ENCODE measurements at places on chromosomes 16 and 17.
A peak's percentile ranks its signal among the peaks of the same experiment; 100 is the strongest.

- DNase-seq: peak; percentile 54
Observed at GRCh38 chr17:82548681-82549303, 29.3 kb downstream of the FOXK2 start.

- DNase-seq: no peak
Observed at GRCh38 chr17:28124962-28125361, 82.5 kb downstream of the NLK start.

- DNase-seq: no peak
Observed at GRCh38 chr16:23134274-23134673, 15.0 kb downstream of the USP31 start.

DNA sequence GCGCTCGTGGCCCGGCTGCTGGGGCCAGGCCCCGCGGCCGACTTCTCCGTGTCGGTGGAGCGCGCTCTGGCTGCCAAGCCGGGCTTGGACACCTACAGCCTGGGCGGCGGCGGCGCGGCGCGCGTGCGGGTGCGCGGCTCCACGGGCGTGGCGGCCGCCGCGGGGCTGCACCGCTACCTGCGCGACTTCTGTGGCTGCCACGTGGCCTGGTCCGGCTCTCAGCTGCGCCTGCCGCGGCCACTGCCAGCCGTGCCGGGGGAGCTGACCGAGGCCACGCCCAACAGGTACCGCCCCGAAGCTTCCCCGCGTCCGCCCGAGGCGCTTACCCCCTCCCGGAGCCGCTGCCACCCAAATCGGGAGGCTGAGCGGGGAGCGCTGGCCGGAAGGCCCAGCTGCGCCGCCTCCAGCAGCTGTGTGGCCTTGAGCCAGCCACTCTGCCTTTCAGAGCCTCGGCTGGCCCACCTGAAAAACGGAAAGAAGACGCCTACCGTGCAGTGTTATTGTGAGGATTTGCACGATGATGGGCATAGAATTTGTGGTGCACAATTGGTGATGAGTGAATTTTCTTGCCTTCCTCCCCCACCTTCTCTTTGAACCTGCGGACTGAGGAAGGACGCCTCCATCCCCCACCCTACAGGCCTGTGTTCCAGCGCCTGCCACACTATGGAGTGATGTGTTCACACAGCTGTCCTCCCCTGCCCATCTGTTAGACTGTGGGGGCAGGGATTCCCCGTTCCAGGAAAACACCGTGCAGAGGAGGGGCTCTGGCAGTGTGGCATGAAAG is 523 bp downstream of the NAGLU start:
- peak; percentile 79 for DNase-seq

DNA sequence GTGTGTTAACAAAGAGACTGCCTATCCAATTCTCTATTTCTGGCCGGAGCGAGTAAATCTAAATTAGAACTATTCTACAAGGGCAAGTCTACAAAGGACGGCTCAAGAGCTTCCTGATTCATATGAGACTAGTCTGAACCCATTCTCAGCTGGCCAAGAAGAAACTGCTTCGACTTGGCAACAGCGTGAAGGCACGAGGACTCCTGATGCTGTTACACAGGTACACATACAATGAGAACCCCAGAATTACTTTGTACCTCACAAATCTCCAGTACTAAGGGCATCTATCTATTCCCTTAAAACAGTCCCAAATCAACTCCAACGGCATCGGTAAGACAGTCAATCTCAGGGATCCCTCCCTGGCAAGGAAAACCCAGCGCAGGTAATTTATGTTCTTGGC is 1.5 kb downstream of the CRK start:
- no peak for DNase-seq

DNA sequence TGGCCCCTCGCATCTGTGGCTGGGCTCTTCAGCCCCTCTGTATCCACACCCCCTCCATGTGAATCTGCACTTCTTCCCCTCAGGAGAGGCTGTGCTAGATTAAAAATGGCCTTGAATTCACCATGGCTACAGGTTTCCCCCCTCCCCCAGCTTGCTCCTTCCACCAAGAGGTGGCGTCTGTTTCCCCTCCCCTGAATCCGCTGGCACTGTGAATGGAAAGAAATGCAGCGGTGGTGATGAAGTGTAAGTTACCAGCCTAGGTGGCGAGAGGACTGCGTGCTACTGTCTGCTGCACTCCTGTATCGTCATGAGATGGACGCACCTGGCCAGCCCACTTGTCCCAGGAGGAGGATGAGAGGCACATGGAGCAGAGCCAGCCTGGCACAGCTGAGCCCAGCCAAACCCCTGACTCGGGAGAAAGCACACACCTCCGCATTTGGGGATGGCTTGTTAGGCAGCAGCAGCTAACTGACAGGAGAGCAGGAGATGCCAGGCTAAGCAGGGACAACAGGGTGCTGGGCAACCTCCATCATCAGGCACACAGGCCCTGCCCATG is 26.2 kb downstream of the TNFRSF13B start:
- DNase-seq: no peak

DNA sequence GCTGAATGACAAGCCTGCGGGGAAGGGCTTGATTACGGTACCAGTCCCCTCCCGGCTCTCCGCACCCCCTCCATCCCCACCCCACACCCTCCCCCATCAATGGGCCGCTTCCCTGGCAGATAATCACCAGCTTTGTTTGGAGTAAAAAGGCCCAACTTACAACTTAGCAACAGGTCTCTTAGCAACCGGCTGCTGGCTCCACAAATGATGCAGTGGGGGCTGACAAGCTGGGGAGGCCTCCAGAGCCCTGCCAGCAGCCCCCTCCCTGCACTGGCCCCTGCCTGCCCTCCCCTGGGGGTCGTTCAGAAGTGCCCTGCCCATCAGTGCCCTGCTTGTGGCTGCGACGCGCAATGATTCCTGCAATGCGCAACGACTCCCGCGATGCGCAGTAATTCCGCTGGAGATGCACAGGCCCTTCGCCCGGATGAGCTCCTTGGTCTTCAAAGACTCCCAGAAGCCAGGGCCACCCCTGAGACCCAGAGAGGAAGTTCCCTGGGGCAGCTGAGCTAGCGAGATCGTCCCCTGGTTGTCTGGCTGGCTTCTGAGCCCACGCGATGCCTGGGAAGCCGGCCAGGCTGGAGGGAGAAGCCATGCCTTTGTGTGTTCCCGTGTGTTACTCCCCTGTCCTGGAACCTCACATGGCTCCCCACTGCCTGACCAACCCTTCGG is 23.3 kb downstream of the CPNE2 start:
- DNase-seq: peak; percentile 93

GRCh38 chr17:7912927-7913524 is 3.1 kb downstream of the RNF227 start:
- DNase-seq: no peak

DNA sequence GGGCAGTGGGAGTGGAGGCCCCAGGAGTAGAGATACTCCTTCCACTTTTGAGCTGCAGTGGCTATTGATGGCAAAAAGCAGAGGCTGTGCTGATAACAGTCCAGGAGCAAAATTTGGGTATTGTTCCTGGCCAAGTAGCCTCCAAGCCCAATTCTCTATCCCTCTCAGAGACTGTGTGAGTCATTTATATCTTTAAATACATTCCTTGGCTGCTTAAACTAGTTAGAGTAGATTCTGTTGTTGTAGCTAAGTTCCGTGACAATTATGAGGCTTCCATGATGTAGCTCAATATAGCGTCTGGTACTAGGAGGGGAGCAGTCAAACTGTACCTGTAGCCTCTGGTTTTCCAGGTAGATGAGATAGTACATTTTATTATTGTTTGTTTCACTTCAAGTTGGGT is 19.9 kb upstream of the UBE2G1 start:
- DNase-seq: no peak

DNA sequence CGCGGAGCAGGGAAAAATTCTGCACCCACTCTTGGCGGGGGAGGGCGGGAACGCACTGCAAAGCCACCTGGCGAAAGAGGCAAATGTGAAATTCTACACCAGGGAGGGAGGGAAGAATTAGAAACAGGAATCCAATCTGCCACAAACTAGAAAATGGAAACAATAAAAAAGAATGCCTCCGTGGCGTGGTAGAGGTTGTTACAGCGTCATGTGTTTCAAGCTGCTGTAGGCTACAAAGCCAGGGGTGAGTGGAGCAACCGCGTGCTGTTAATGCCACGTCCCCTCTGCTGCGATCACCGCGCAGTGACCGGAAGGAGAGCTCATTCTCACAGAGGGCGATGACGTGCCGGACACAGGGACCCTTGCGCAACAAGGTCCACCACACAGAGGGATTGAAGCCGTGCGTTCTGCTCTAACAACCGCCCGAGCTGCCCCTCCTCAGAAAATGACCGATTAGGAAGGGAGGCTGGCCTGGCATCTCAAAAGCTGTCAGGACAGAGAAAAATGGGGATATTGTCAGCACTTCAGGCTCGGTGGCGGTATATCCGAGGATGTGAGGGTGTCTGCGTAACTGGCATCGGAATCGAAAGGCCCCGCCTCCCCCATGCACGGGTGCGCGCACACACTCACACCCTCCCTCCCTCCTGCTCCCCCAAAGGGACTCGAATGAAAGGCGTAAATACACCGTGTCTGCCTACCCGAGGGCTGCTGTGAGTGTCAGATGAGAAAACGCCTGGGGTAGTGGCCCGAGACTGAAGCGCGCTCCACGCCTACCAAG is 70.8 kb upstream of the TNRC6C start:
- peak; percentile 74 for DNase-seq

DNA sequence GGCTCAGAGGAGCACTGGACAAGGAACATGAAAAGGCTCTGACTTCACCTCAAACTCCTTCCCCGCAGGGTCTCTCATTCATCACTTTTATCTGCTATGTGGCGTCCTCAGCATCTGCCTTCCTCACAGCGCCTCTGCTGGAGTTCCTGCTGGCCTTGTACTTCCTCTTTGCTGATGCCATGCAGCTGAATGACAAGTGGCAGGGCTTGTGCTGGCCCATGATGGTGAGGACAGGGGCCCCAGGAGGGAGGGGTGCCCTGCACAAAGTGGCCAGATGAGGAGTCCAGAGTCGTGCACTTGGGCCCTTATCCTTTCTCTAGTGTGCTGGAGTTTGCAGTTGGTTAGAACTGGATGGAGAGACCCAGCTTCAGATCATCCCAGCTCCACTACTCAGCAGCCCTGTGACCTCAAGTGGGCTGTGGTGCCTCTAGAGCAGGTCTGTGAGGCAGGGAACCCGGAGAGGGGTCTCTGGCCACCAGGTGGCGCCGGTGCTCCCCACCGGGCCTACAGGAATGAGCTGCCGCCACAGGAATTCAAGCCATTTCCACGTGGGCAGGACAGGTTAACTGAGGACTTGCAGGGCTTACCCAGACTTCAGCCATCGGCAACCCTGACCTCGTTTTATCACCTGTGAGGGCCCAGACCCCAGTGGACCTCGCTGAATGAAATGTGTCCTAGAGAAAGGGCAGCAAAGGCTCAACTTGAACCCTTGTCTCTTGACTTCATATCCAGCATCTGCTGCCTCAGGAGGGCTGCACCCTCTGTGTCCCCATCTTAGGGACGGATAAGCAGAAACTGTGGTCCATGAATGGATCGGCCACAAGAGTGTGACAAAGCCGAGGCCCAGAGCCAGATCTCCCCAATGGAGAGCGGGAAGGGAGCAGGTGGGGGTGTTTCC is 4.0 kb downstream of the CMTM3 start:
- DNase-seq: peak; percentile 85

- peak; percentile 90 for DNase-seq
Observed at GRCh38 chr17:58513965-58514769, at the start of gene MTMR4. Gene MTMR4, minus strand, starts transcription at chr17:58514638. Its CDS starts 231 bp downstream, at chr17:58514407.

DNA sequence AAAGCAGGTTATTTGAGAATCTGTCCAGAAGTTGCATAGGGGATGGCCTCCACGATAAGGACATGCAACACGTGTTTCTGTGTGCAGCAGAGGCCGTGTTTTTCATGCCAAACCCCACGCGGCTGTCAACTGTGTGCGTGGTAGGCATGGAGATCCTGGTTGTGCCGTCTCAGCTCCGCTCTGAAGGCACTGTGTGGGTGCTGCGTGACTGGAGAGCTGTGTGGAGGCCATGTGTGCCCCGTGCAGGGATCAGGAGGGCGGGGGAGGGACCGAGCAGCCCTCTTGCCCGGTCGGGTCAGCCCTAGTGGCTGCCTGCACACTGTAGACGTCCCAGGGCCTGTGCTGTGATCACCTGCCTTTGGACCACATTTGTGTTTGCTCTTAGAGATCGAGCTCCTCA is 74.5 kb downstream of the SEC14L1 start:
- peak; percentile 35 for DNase-seq

DNA sequence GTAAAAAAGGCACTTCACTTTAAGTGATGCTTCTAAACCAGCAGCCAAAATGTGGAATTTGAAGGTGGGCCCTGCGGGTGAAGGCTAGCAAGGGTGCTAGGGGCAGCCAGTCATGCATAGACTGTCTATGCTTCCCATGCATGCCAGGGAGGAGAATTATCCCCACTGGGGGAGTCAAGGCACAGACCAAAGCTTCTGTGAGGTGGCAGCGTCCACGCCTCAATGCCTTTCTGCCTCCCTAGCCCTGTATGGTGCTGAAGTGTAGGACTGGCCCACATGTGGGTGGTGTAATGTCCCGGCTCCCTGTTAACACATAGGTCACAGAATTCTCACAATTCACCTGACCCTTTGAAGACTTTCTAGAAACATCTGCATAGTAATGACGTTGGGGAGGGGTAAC is 1.9 kb downstream of the HS3ST2 start:
- no peak for DNase-seq

- no peak for DNase-seq
Observed at GRCh38 chr16:35746963-35747657, 2287.7 kb downstream of the TP53TG3F start.

DNA sequence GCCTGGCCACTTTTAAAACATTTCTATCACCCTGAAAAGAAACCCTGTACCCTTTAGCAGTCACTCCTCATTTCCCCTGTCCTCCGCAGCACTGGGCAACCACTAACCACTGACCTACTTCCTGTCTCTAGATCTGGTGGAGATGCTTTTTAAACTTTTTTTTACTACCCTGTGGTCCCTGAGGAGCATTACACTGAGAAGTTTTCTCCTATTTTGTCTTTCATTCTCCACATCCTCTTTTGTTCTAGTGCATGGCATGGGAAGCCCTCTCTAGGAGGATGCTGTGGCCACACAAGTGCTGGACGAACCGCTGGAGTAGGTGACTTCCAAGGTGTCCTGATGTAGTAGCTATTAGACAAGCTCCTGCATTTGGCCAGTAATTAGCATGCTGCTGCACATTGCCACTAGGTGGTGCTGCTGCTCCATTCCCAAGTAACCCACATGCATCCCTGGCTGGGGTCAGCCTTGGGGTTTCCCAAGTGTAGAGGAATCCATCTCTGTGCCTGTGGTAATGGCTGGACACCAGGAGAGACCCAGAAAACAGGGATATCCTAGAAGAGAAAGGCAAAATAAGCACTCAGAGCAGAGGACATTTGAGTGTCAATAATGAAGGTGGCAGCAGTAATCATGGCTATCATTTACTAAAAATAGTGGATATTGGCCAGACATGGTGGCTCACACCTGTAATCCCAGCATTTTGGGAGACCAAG is 143.8 kb upstream of the CRHR1 start:
- DNase-seq: peak; percentile 79

Measured in head of caudate nucleus (tissue), 42 donors.